ENCODE measurements at places on chromosomes 3 and 15. TPM values are rescaled to one million over a fixed set of nuclear protein-coding genes. Genes with fewer than 3 reads are reported as not detected.

The MKRN3 gene
- total RNA-seq: 6.7 TPM

The DTWD1 gene
- 12.4 TPM for total RNA-seq

The WDR49 gene
- not detected for total RNA-seq

The A4GNT gene
- total RNA-seq: not detected

The LMAN1L gene
- total RNA-seq: not detected

Measured in esophagus squamous epithelium (tissue), 5 donors.